ENCODE measurements at places on chromosomes 5 and 9.

DNA sequence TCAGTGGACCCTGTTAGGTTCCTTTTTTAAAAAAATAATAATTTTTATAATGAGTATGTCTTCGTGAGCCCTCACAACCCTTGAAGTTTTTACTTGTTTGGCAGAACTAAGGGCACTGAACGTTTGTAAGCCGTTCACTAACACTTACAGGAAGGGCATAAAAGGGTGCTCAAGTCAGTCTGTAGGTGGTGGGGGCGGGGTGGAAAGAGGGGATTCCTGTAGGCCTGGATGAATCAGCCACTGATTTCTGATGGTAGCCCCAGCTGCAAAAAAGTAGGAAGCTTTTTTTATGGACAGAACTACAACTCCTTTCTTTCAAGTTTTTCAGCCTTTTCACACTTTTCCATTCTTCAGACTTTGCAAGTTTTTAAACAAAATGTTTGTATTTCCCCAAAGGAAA, 35.8 kb downstream of the PIK3R1 start:
- DNase-seq: peak; percentile 66

- DNase-seq: no peak
These were observed 30.8 kb upstream of the SLC12A2 start for GRCh38 chr5:128052780-128053179.

DNA sequence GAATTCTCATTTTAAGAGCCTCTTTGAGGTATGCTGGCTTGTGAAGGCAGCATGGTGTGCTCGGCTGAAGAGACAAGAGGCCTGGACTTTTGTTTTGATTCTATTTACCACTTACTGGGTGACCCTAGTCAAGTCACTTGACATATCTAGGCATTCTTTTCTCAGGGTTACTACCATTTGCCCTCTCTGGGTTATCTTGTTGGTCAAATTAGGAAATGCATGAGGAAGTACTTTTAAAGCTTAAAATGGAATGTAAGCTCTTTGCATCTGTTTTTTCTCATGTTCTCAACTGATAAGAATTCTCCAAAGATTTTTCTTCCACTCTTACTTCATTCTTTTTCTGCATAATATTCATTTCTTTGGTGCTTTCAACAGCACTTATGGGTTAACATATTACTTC, 173.1 kb downstream of the PLK2 start:
- DNase-seq: no peak

GRCh38 chr9:115444959-115445358, 327.0 kb upstream of the TNC start:
- DNase-seq: no peak

- DNase-seq: no peak
These were observed 12.6 kb downstream of the SLIT3 start for GRCh38 chr5:169288066-169288930.

DNA sequence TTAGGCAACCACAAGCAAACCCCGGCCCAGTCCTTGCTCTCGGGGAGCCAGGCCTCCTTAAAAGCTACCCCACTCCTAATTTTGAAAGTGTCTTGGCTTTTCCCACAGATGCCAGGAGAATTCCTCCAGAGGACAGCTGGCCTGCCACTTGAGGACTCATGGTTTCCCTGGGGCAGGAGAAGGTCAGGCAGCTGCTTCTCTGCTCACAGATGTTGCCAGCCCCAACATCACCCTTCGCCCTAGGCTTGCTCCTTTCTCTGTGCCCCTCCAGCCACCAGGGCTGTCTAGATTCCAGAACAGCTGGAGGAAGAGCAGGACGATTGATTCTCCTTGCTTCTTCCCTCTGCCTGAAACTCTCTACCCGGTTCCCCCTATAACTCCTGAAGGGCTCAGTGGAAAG, 8.5 kb downstream of the GGTA1 start:
- no peak for DNase-seq

DNA sequence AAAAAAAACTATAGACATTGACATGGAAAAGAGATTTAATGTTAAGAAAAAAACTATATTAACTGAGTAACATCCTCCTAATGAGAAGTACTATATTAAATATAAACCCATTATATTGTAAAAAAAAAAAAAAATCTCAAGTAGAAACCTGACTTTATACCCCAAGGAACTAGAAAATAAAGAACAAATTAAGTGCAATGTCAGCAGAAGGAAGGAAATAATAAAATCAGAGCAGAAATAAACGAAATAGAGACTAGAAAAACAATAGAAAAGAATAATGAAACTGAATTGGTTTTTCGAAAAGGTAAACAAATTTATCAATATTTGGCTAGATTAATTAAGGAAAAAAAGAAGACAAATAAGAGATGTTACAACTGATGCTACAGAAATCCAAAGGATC, 329.1 kb upstream of the ZNF608 start:
- no peak for DNase-seq

DNA sequence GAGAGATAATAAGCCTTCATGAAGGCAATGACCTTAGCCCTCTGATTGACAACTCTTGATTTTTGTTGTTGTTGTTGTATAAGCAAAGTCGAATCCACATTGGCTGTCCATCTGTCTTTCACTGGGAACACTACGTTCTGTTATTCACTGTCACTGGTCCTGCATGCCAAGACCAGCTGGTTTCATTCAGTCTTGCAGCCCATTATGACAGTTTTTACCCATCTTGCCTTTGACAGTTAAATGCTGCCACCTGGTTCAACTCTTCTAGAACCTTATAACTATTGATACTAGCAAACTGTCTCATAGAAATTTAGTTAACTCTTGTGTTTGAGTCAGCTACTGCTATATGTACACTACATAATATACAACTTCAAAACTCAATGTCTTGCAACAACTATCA, 382.3 kb upstream of the CDH10 start:
- DNase-seq: no peak

DNA sequence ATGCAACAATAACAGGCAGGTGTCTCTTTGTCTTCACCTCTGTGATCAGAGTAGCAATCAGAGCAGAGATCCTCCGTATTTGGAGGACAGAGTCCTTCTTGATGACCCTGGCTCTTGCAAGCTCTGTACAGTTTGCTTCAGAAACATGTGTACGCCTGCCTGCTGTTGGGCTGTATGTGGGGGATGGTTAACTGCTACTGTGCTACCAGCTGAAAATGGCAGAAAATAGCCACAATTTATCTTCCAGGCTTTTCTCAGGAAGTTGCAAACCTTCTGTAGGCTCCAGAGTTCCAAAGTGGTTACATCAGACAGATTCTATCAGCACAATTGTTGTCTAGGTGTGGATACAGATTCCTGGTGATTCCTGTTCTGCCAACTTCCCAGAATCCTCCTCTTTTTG, 35.5 kb downstream of the DDX46 start:
- DNase-seq: no peak

DNA sequence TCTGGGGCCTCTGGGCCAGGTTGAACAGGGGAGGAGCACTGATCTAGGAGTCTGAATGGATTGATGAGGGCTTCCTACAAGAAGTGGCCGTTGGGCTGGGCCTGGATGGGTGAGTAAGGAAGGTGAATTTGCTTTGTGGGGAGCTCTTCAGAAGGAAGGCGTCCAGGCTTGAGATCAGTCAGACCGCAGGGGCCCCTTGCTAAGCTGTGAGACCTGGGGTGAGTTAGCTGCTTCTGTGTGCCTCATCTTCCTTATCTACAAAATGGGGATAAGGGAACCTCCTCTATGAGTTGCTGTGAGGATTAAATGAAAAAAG, 1.1 kb upstream of the SYNPO start:
- no peak for DNase-seq

- DNase-seq: no peak
These were observed 2.2 kb downstream of the HSPA5 start for GRCh38 chr9:125238915-125239446.

GRCh38 chr9:38030658-38031057, 38.4 kb downstream of the SHB start:
- DNase-seq: no peak

- DNase-seq: no peak
These were observed 85.7 kb upstream of the LHFPL2 start for GRCh38 chr5:78734094-78734845.

DNA sequence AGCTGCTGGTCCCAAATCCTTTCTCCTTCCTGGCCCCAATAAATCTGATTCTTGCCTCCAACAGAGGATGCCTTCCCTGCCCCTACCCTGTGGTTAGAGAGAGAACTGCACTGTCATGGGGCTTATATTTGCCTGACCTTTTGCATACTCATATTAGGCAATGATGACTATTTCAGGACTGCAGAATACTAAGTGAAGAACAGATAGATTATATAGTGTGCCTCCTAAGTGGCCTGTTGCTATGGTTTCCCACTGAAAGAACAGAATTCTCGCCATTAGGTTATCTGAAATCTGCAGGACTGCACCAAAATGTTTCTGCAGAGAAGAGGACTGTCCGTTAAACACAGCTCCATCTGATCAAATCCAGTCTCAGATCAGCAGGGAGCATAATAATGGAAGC, 87.3 kb upstream of the CCNG1 start:
- no peak for DNase-seq

- DNase-seq: no peak
These were observed 23.4 kb downstream of the CDK20 start for GRCh38 chr9:87950765-87951488.

DNA sequence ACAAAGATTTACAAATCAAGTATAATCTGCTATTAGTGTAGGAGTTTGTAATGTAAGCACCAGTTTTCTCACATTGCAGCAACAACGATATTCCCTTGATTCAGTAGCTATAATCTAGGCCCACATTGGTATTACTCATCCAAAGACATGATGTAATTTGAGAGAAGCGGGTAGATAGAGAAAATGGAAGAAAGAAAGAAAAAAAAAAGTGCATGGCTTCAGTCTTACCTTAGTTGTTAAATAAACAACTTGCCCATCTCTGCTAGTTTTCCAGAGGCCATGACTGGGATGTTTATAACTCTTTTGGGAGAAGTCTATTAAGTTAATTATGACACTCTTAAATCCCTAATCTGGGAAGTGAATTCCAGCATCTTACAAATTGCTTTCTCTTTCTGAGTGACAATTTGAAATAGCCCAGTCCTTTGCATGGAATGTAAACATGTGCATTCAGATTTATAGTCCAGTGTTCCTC, 2.8 kb downstream of the MELK start:
- no peak for DNase-seq

GRCh38 chr9:81076131-81076530, 613.2 kb downstream of the TLE1 start:
- DNase-seq: no peak

DNA sequence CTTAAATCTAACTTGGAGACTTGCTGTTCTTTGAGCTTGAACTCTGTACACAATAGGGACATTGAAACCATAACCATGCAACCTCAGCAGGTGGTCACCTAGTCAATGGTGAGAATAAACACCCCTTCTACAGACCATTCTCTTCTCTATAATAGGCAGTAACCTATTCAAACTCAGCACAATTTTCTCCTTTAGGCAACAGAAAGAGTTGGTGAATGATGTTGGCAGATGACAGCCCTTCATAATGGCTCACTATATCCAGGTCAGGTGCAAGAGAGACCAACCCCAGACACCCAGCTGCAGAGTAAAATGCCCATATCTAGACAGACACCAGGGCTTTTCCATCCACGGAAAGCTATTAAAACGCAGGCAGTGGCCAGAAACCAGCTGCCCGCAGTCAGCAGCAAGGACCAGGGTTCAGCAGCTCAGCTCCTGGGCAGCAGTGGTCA, 106.7 kb downstream of the SERINC5 start:
- no peak for DNase-seq

- no peak for DNase-seq
These were observed 11.7 kb upstream of the F2R start for GRCh38 chr5:76704131-76704663.

DNA sequence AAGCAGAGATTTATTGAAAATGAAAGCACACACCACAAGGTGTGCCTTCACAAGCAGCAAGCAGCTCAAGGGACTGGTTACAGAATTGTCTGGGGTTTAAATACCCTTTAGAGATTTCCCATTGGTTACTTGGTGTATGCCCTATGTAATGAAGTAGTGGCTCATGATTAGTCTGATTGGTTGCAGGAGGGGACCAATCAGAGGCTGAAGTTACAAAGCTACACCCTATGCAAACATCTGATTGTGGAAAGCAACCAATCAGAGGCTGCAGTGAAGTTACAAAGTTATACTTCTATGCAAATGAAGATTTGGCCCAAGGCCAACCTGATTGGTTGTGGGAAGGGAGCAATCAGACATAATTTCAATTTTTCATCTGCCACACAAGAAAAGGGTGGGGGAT, 119.9 kb downstream of the C9orf152 start:
- no peak for DNase-seq

- DNase-seq: no peak
These were observed 15.1 kb downstream of the IRF1 start for GRCh38 chr5:132475497-132475882.

- no peak for DNase-seq
These were observed 2.2 kb downstream of the PPP2CA start for GRCh38 chr5:134223406-134224248.

DNA sequence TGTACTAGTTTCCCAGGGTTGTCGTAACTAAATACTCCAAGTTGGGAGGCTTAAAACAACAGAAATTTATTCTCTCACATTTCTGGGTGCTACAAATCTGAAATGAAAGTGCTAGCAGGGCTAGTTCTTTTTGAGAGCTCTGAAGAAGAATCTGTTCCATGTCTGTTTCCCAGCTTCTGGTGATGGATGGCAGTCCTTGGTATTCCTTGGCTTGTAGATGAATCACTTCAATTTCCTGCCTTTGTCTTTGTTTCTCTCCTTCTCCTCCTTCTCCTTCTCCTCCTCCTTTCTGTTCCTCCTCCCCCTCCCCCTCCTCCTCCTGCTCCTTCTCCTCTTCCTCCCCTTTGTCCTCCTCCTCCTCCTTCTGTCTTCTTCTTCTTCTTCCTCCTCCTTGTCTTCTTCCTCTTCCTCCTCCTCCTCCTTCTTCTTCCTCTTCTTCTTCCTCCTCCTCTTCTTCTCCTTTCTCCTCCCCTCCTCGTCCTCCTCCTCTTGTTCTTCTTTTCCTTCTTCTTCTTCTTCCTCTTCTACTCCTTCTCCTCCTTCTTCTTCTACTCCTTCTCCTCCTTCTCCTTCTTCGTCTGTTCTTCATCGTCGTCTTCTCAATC, 104.7 kb upstream of the ANKRD55 start:
- DNase-seq: no peak

DNA sequence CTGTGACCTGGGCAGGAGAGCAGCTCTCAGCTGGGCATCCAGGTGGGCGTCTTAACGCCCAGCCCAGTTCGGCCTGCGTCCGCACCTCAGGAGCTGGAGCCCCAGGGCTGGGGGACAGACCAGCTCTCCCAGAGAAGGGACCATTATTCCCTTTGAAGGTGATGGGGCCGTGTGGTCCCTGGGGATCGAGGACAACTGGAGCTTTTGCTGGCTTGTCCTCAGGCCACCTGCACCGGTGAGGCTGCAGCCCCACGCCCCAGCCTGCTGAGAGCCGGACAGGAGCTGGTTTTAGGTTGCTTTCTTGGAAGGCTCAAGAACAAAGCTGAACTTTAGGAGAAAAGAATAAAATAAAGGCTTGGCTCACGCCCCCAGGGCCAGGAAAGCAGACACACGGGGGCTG, 40.9 kb downstream of the NACC2 start:
- no peak for DNase-seq

DNA sequence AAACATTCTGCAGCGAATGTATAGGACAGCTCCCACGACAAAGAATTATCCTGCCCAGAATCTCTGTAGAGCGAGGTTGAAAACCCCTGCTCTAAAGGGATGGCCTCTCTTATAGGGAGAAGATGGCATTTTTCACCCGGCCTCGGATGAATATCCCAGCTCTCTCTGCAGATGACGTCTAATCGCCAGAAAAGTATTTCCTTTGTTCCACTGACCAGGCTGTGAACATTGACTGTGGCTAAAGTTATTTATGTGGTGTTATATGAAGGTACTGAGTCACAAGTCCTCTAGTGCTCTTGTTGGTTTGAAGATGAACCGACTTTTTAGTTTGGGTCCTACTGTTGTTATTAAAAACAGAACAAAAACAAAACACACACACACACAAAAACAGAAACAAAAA, 17.4 kb upstream of the RARS1 start:
- DNase-seq: no peak
